ENCODE measurements at places on chromosomes 11 and 22.

GRCh38 chr22:31229402-31230079 lies 17.4 kb downstream of the LIMK2 start:
- ATAC-seq = peak; percentile 63

DNA sequence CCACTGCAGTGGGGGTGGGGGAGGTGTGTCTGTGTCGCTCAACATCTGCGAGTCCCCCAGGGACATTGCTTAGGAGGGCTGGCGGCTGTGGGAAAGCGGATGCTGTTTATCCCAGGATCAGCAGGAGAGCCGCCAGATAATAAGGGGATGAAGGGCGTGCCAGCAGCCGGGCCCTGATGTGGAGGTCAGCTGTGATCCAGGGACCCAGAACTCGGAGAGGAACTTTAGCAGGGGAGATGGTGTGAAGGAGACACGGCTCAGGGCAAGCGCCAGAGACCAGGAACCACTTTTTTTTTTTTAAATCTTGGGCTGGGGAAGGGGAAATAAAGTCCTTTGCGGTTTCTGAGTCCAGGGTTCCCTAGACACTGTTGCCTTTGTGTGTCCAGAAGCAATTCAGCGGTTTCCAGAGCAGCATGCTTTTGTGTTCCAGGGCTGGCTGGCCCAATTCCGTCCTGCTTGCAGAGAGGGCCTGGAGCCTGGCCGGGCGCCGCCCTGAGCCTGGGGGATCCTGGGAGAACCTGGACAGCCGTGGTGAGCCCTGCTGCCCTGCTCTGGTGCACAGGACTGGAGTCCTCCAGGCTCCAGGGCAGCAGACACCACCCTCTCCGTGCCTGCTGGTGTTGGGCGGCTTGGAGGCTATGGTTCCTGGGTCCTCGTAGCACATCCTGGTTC lies at the start of gene GRAMD4:
GRAMD4 (plus strand) TSS at position 557 of the 672 bp plus-strand sequence. CDS start 6,414 bp downstream, outside the sequence.
- ATAC-seq = peak; percentile 83

- no peak for ATAC-seq
Observed at GRCh38 chr22:38136607-38137006, 26.1 kb upstream of the BAIAP2L2 start.

- ATAC-seq = peak; percentile 64
Observed at GRCh38 chr22:38766076-38766777, 10.4 kb upstream of the SUN2 start.

Data from motor neuron (in vitro differentiated cells).